Stimulated activated CD4-positive, alpha-beta T cell treated with anti-CD3 and anti-CD28 coated beads, Interleukin-12 subunit alpha, Interleukin-12 subunit beta, amount 100 ng/mL, for 48 hours (primary cell): ENCODE measurements at places on chromosomes 3 and 15.

- no peak for DNase-seq
These were observed 38.6 kb upstream of the SEC22A start for GRCh38 chr3:123163141-123163540.

- no peak for DNase-seq
These were observed 17.5 kb upstream of the ZBTB20 start for GRCh38 chr3:115164374-115165221.

GRCh38 chr3:62445275-62445674 lies 71.9 kb upstream of the FEZF2 start:
- no peak for DNase-seq

- DNase-seq: no peak
These were observed 52.7 kb downstream of the RPN1 start for GRCh38 chr3:128597900-128598299.

GRCh38 chr3:119588112-119588511 lies 8.8 kb downstream of the ADPRH start:
- DNase-seq: peak; percentile 16

DNA sequence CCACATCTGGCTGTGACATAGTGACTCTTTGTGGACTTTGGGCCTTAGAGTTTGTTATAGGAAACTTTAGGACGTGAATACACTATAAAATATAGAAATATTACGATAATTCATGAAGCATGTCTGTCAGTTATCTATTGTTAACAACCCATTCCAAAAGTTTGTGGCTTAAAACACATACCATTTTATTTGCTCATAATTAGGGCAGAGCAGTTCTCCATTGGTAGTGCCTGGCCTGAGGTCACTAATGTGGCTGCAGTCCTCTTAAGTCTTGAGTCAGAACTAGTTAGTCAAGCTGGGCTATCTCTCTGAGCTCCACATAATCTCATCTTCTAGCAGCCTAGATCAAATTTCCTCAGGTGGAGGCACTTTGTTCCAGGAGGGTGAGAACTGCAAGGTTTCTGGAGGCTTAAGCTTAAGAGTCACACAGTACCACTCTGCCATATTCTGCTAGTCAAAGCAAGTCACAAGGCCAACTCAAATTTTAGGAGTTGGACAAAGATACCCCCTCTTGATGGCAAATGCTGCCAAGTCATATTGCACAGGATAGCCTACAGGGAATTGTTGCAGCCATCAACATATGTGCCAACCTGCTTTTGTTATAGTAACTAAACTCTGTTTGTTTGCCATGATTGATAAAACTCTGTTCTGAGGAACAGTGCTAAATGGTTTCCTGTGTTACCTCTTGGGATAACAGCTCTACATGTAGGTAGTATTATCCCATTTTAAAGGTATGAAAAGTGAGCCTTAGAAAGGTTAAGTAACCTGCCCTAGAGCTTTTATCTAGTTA lies 8.7 kb downstream of the ATXN7 start:
- DNase-seq: no peak

DNA sequence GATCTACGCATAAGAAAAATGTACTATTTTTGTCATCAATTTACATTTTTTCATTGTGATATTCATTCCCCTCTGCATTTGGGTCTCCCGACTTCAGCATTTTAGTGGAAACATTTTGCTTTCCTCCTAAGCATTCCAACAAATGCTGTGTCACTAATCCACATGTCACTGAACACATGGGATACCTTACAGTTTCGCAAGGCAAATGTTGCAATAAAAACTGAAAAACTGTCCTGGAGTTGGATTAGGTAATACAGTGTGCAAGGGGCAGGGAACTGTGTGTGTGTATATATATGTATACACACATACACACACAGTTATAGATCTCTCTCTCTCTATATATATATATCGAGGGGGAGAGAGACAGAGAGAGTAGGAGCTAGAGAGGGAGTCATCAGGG lies 632.2 kb downstream of the MAGI1 start:
- no peak for DNase-seq

- no peak for DNase-seq
These were observed 210.1 kb downstream of the ATP8B4 start for GRCh38 chr15:49908933-49909295.

GRCh38 chr3:127628788-127629466 lies at the start of gene PODXL2:
PODXL2 (plus strand) TSS chr3:127629185; CDS start chr3:127629220, 35 bp downstream.
- no peak for DNase-seq

GRCh38 chr3:20425138-20425537 lies 239.1 kb upstream of the SGO1 start:
- no peak for DNase-seq
